NCI-H748 treated with DMSO at 0.1 percent for 48 hours (cell line): ENCODE measurements at places on chromosomes 2 and 18.

DNA sequence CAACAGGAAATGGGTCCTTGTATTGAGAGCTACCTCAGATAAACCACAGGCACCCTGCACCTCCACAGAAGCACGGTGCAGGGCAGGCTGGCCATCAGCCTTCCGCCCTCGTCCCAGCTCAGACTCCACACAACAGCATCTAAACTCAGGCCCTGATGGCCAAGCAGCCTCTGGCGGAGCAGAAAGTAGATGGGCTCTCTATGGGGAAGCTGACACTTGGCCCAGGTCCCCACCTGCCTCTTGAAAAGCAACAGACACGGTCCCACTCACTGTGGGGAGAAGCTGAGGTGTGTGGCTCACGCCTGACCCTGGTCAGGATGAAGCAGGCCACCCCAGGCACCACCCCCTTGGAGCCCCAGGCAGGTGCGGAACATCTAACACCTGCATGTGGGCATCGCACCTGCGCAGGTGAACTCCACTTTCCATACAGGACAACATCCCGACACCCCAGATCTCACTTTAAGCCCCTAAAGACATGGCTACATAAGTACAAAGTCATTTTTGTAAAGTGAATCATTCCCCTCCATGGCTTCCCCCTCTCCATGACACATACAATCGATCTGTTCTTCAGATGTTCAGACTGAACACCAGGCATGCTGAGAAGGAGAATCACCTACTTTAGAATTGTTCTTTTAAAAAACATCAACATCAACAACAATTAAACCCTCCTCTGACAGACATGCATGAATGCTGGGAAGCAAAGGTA, 208.4 kb downstream of the ZBTB7C start:
- DNase-seq, result no peak

- no peak for DNase-seq
Measured at GRCh38 chr18:13879937-13880336, 35.4 kb downstream of the MC2R start.

DNA sequence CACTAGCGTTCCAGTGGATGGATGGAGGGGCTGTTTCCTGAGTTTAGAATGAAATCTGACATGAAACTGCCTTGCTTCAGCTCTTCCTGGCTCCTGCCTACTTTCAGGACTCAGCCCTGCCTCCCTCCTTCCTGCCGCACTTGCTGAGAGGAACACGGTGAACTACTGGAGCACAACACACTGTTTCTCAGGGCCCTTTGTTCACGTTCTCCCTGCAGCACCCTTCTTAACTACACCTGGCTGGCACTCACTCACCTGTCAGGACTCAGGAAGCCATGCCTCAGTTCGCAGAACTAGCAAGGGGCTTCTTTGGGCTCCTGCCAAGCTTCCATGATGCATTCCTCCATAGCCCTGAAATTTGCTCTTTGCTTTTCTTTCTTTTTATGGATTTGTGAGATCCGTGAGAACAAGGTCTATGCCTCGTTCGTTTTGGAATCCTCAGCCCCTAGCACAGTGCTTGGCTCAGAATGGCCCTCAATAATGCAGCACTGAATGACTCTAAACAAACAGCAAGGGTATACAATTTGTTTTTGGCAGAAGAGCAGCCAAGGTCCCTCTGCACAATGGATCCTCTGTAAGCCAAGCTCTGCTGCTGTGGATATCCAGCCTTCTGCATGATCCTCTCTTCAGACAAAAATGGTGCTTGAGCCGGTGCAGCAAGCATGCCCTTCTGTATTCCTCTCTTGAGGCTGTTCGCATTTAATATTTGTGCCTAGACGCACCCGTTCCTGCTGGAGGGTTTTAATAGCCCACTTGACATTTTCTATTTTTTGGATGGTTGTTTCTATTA, 357.0 kb downstream of the TSN start:
- no peak for DNase-seq

GRCh38 chr2:225582355-225583116, 183.0 kb downstream of the NYAP2 start:
- no peak for DNase-seq

DNA sequence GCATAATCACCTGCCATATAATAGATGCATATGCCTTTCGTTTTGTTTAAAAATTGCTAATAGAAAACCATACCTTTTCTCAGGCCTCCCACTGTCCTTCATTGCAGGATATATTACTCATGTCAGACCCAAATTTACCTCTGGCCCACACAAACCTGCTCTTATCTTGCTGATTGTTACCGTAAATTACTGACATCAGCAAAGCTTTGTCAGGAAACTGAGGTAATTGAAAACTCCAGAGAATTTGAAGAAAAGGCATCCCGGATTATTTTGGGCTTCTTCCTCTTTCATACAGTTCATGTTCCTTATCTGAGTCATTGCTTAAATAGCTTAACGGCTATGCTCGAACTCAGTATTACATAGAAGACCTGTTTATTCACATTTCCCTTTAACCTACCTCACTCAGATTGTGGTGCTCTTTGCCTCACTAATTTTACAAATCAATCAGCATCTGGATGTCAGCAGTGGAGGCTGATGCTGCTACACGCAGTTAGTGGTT, 145.7 kb downstream of the ZEB2 start:
- DNase-seq, result no peak

GRCh38 chr18:13483316-13484270, 242.8 kb downstream of the FAM210A start:
- no peak for DNase-seq

GRCh38 chr2:172339371-172340010, 87.9 kb upstream of the ITGA6 start:
- no peak for DNase-seq

- DNase-seq, result no peak
Measured at GRCh38 chr2:10324095-10324832, 21.6 kb downstream of the HPCAL1 start.

DNA sequence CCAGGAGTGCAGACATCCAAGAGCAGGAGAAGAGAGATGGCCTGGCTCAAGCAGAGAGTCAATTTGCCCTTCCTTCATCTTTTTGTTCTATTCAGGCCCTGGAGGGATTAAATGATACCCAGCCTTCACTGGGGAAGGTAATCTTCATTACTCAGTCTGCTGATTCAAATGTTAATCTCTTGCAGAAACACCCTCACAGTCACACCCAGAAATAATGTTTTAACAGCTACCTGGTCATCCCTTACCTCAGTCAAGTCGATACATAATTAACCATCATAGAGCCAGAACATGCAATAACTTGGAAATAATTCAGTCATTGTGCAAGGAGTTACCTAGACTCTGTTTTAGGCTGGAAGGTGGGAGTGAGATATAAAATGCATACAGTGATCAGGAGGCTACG, 163.7 kb upstream of the TNP1 start:
- DNase-seq, result no peak

DNA sequence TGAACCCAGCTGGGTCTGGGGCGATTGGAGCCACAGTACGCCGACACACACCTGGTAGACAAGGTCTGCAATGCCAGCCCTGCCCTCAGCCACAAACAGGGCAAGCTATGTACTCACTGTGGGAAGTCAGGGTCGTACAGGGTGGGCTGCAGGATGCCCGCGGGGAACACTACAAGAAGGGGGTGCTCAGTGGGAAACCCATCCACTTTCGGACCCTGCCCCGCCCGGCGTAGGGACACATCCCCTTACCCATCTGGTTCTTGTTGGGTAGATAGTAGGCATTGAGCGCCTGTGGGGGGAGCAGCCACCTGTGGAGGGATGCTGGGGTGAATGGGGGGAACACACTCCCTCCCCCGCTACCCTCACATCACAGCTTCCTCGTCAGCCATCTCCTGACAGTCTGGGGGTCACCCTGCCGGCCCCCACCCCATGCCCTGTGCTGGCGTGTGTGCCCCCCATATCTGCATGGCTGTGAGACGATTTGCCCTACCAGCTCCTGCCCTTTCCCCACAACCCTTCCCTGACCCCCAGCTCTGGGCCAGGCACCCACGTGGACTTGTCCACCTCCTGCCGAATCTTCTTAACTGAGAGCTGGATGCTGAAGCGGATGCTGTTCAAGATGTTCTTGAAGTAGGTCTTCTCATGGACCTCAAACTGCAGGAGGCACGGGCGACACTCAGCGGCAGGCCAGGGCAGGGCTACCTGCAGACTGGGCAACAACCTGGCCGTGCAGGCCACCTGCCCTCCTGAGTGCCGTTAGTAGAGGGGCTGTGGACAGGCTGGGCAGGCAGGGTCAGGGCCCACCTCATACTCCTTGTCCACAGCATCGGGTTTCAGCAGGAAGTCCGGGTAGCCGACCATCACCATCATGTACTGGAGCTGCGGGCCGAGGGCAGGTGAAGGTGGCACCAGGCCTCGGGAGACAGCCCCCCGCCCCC, 5.1 kb downstream of the ECEL1 start:
- no peak for DNase-seq

GRCh38 chr18:45365835-45366234, 249.4 kb upstream of the SLC14A2 start:
- DNase-seq, result no peak

DNA sequence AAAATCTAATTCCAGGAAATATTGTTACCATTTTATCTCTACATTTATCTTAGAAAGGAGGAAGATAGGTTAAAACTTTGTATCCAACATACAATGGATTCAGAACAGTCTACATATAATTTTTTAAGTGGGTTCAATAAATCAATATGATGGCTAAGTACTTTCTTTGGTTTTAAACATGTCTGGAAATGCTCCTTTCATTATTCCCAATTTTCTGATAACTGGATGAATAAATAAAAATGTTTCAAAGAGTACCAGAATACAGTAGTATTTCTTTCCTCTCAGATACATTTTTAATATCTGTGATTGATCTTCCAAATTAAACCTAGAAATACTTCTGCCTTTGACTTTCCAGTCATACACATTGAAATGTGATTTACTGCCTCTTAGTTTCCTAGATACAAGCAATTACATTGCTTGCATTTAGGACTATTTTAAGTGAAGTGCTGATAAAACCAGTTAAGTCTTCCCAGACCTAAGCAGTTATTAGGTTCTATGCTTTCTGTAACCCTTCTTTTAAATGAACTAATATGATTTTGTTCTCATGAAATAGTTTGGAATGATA, 283.5 kb downstream of the CCDC178 start:
- DNase-seq, result no peak

GRCh38 chr2:95058989-95059641, 33.6 kb downstream of the MAL start:
- no peak for DNase-seq

DNA sequence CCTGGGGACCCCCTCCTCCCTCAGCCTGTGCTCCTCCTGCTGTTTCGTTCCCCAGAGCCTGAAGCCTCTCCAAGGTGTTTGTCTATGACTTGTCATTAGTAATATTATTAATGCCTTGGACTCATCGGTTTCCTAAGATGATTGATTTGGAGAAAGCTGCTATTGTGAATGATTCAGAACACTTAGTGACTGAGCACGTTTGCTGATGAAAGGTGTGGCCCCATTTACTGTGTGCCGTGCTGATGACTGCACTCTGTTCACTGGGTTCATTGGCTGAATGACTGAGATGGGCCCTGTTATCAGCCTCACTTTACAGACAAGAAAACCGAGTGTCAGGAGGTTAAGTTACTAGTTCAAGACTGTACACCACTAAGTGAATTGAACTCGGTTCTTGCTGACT, 111.4 kb downstream of the SPP2 start:
- DNase-seq, result no peak

- no peak for DNase-seq
Measured at GRCh38 chr2:235347691-235348090, 146.2 kb upstream of the AGAP1 start.

- DNase-seq, result no peak
Measured at GRCh38 chr2:6967301-6967700, 50.1 kb downstream of the RNF144A start.

GRCh38 chr2:62208758-62209114, 12.8 kb downstream of the B3GNT2 start:
- DNase-seq, result no peak

GRCh38 chr2:120817956-120818325, 82.3 kb downstream of the GLI2 start:
- no peak for DNase-seq

DNA sequence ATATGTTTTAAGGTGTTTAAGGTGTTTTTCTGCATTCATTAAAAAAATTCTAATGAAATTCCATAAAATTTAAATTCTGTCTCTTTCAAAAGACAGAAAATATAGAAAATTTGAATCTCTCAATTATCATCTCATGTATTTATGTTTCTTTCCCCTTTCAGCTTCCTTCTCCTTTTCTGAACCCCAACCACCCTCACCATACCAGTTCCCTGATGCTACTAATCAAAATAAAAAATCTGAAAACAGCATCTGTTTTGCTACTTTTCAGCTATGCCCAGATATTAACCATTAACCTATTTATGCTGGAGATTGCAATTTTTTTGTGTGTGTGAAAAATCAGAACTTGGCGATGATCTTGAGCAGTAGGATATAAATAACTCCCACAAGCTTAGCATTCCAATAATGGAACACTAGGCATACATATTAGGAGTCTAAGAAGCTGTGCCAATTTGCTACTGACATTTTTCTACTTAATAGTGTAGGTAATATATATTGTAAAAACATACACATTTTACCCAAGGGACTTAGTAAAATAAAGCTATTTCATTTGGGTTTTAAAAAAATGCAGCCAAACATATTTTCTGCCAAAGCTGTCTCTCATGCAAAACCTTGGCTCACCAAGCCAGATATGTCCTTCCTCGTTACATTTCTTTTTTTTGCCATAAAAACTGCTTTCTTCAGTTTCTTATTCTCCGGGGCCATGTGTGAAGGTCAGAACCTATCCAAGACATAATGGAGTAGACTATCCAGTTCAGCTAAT, 32.6 kb upstream of the AGPS start:
- DNase-seq, result no peak

DNA sequence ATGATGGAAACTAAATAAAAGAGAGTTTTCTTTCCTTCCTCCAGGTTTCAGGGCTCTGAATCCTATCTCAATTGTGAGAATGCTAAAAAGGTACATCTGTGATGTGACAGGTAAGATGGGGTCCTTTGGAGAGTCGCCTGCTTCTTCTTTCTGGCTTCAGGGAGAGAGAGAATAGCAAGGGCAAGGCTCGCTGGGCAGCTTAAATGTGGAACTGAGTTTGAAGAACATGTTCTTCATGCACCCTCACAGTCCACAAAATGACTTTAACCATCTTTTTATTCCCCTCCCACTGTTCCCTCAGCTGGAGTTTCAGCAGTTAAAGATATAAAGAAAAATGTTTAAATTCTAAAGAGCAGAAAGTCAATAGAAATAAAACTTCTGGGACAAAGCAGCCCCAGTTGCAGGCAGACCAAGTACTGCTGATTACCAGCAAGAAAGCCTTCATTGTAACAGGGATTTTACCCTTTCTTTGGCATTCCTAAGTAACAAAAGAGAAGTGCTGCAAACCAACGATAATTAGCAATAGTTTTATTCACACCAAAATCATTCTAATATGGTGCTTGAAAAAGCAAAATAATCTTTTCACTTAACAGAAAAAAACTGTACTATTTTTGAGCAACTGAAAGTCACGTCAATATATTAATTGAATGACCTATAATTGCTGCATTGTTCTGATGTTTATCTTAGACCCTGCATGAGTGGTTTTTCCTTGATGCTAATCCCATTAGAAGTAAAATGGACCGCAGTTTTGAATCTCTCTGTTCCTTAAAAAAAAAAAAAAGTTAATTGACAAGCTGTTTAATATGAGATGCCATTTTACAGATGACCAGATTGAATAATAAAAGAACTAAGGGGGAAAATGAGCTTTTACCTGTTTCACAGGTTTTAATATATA, 61.5 kb downstream of the LRP2 start:
- DNase-seq, result peak; percentile 50

- DNase-seq, result no peak
Measured at GRCh38 chr18:533995-534601, 33.6 kb upstream of the COLEC12 start.
